ENCODE measurements at places on chromosomes 1 and 21.

DNA sequence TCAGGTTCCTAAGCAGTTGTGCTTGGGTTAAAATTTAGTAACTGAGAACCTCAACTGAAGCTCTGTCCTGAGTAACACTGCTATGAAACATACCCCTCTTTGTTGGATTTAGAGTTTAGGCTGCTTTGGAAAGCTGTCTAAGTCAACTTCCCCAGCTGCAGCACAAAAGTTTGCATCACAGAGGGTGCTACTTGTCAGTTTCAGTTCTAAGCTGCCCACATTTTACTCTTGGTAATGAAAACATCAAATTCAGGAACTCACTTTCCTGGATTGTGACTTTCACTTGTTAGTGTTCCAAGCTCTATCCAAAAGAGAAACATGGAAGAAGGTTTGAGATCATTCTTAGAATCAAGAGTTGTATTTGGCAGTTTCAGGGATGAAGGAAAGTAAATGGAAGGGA, 191.7 kb upstream of the NFIA start:
- no peak for DNase-seq

DNA sequence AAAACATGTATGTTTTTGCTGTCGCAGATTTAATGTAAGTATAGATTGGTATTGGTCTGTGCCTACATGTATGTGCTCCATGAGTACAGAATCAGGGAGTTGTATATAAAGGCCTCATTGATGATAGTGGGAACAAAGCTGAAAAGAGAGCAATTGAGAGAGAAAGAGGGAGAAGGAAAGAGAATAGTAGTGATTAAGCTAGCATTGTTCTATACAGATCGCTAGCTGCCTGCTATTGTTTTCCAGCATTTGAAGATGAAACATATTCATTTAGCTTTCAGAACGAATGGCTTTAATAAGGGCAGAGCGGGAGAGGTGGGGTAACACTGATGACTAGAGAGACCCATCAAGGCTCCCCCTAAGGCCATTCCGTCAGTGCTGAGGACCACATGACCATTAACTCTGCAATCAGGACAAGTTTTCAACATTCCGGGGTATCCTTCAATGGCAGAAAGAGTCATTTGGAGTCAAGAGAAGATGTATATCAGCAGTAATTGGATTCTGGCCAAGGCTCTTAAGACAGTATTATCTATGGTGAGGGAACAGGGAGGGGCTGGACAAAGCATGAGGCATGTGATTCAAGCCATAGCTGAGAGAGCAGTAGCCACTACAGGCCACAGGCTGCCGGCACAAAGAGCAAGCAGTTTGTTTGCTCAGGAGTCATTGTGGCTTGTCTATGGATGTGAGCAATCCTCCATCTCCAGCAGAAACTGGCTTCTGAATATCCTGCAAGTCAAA, 176.5 kb downstream of the PBX1 start:
- no peak for DNase-seq

DNA sequence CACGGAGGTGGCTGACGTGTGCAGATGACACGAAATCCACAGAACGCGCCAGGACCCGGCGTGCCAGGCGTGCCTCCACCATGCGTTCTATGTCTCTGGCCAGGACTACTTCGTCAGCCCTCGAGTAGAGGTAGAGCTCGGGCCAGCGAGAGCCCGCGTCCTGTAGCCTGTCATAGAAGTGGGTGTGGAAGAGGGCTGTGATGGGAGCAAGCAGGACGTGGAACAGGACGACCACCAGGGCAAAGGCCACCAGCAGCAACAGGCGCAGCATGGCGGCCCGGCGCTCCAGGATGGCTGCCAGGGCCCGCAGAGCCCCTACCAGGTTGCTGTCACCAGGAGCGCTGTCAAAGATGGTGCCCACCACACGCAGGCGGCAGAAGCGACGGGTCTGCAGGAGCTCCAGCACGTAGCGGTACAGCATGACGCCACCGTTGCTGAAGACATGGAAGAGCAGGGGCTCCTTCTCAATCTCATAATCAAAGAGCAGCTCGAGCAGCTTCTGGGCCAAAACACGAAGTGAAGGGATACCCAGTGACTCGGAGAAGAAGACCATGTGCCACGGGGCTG, 19.6 kb downstream of the TMEM53 start:
- no peak for DNase-seq

- DNase-seq = no peak
Measured at GRCh38 chr1:31424568-31424967, 11.6 kb downstream of the SERINC2 start.

DNA sequence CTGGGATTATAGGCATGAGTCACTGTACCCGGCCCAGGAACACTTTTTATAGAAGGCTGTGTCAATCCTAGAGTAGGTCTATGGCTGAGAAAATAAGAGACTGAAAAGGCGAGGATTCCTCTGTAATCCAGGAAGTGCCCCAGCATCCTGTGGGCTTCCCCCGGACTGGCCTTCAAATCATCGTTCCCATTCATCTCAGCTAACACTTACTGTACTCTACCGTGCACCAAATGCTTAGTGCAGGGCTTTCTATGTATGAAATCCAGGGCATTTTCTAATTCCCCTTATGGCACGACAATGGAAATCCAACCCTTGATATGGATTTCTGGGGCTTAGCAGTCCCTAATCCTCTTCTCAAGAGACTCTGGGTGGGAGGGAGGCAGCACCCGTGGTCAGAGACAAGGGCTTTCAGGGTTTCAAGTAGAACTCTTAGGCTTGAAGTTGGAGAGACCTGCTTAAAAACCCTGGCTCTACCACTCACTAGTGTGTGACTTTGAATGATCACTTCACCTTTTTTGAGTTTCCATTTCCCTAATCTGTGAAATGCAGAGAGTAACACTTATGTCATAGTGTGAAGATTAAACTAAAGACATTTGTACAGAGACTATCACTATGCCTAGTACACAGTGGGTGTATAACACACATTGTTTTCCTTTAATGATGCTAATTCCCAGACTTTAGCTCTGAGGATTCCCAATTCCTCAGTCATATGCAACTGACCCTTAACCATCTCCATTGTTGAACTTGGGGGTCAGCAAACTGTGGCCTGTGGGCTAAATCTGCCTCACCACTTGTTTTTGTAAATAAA, 20.3 kb downstream of the MECR start:
- DNase-seq = no peak

- DNase-seq = no peak
Measured at GRCh38 chr21:43004926-43005325, 30.6 kb downstream of the PKNOX1 start.

GRCh38 chr21:44306936-44307704, 7.3 kb downstream of the PFKL start:
- DNase-seq = no peak

GRCh38 chr1:34784751-34785221, 3.8 kb downstream of the GJB3 start:
- no peak for DNase-seq

DNA sequence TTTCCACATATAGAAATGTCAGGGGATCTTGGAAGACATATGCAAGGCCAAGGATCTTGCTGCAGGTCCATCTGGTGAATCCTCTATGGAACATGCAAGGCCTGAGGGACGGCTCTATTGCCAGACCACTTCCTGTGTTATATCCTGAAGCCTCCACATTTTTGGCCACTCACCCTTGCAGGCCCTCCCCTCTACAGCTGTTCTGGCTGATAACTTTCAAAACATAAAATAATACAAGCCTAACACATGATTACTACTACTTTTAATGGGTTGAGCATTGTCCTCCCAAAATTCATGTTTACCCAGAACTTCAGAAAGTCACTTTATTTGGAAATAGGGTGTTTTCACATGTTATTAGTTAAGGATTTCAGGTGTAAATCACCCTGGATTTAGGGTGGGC, 18.5 kb upstream of the LYPLAL1 start:
- peak; percentile 25 for DNase-seq

GRCh38 chr1:213260311-213261075, 209.5 kb downstream of the RPS6KC1 start:
- no peak for DNase-seq

- no peak for DNase-seq
Measured at GRCh38 chr1:10106756-10107475, 74.2 kb downstream of the UBE4B start.

DNA sequence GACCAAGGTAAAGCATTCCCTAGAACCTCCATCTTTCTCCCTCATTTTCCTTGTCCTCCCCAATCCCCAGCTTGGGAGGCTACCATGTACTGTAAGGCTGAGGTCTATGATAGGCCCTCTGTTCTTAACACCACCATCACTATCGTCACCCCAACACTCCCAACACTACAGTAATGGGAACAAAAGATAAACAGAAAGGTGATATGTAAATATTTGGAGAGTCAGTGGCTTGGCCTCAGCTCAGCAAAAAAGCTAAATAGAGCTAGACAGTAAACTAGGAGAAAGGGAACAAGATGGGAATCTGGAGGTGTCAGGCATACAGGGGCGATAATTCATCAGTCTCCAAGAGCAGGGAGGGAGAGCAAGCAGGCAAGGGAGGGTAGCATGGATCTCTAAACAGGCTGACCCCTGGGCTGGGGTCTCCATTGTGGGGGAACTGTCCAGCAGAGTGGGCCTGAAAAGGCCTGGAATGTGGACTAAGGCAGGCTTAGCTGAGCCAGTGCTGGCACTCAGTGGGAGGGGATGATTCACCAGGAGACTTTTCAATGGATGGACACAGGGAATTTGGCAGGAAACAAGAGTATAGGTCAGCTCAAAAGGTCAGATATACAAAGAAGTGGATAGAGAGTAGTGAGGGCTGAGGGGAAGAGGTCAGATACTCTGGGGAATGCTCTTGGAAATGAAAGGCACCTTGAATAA, 6.7 kb downstream of the WNT2B start:
- DNase-seq = no peak
